Left ventricle myocardium superior (tissue), 1 donor: ENCODE measurements at places on chromosomes 2 and 18. TPM values are rescaled to one million over a fixed set of nuclear protein-coding genes. Genes with fewer than 3 reads are reported as not detected.

The GPBAR1 gene
- 0.67 TPM for total RNA-seq

The DTNB gene
- 5.9 TPM for total RNA-seq

DNA sequence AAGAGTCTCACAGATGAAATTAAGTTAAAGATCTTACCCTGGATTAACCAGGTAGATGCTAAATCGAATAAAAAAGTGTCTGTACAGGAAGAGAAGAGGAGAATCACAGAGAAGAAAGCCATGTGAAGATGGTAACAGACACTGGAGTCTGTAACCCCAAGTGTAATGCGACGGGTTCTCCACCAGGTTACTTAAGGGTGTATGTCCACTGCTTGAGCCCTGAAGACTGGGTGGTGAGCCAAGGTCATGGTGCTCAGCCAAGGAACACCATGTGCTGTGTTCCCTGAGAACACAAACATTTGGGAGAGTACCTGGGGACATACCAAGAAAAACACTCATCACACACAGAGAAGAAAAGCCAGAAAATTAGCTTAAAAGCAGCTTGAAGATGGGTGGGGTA lies 8.2 kb upstream of the ACADL start:
- DNase-seq = no peak

DNA sequence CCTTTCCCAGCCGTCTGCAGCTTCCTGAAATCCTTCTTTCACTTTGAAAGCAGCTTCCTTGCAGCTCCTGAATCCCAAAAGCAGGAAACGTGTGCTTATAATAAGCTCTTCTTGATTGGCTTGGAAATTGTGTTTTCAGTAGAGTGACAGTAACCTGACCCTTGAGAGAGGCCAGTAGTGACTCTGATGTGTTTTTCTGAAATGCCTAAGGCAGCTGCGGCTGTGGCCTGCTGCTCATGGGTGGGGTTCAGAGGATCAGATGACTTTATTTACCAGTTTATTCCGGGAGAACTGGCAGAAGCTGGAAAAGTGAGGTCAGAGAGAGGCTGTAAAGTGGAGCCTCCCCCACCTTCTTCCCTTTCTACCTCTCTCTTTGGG lies 31.9 kb upstream of the RPIA start:
- DNase-seq = peak; percentile 44

- no peak for DNase-seq
Observed at GRCh38 chr2:198698230-198698629, 759.5 kb downstream of the SATB2 start.

The ITPRIPL1 gene
- total RNA-seq = 1.3 TPM
